ENCODE measurements at places on chromosomes 7 and 10.
A peak's percentile ranks its signal among the peaks of the same experiment; 100 is the strongest.

- H3K36me3 ChIP-seq = no peaks in the 10 kb centered on the region
- no peak for DNase-seq
- H3K27ac ChIP-seq = no peak overlapping the region
- H3K4me3 ChIP-seq = no peak overlapping the region
- no peaks in the 10 kb centered on the region for H3K4me1 ChIP-seq
- H3K27me3 ChIP-seq = no peaks in the 10 kb centered on the region
Observed at GRCh38 chr10:61330669-61331068, 122.5 kb downstream of the TMEM26 start.

DNA sequence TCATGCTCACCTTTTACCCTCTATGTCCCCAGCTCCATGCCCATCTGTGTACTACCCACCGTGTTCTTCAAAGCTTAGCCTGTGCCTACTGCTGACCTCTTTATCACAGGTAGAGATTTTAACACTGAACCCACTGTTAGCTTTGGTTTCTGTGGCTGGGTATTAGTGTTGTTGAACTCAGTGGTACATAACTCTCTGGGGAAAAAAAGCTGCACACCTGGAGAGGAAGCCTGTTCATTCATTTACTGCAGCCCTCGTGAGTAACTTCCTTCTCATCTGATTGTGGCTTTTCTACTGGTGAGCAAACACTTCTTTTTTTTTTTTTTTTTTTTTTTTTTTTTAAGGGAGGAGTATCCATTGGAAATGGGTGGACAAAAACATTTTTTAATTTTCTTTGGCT is 326.3 kb downstream of the CCSER2 start:
- no peak overlapping the region for H3K4me3 ChIP-seq
- no peaks in the 10 kb centered on the region for H3K27me3 ChIP-seq
- H3K4me1 ChIP-seq = no peaks in the 10 kb centered on the region
- DNase-seq = no peak

GRCh38 chr7:30479202-30480120 is 877 bp upstream of the NOD1 start:
- peak overlapping the region; percentile 65 for H3K4me3 ChIP-seq
- no peaks in the 10 kb centered on the region for H3K36me3 ChIP-seq
- H3K4me1 ChIP-seq = peaks cover 11% of the 10 kb centered on the region
- H3K27me3 ChIP-seq = no peaks in the 10 kb centered on the region
- peak overlapping the region; percentile 71 for H3K27ac ChIP-seq

- H3K36me3 ChIP-seq = no peaks in the 10 kb centered on the region
- H3K27me3 ChIP-seq = no peaks in the 10 kb centered on the region
- no peak overlapping the region for H3K27ac ChIP-seq
- peaks cover 2% of the 10 kb centered on the region for H3K4me1 ChIP-seq
- no peak overlapping the region for H3K4me3 ChIP-seq
Observed at GRCh38 chr7:129263168-129263567, 38.3 kb downstream of the AHCYL2 start.

GRCh38 chr10:106424054-106424453 is 740.5 kb downstream of the SORCS1 start:
- no peak overlapping the region for H3K27ac ChIP-seq
- no peaks in the 10 kb centered on the region for H3K27me3 ChIP-seq
- H3K36me3 ChIP-seq = no peaks in the 10 kb centered on the region
- DNase-seq = no peak
- no peak overlapping the region for H3K4me3 ChIP-seq

DNA sequence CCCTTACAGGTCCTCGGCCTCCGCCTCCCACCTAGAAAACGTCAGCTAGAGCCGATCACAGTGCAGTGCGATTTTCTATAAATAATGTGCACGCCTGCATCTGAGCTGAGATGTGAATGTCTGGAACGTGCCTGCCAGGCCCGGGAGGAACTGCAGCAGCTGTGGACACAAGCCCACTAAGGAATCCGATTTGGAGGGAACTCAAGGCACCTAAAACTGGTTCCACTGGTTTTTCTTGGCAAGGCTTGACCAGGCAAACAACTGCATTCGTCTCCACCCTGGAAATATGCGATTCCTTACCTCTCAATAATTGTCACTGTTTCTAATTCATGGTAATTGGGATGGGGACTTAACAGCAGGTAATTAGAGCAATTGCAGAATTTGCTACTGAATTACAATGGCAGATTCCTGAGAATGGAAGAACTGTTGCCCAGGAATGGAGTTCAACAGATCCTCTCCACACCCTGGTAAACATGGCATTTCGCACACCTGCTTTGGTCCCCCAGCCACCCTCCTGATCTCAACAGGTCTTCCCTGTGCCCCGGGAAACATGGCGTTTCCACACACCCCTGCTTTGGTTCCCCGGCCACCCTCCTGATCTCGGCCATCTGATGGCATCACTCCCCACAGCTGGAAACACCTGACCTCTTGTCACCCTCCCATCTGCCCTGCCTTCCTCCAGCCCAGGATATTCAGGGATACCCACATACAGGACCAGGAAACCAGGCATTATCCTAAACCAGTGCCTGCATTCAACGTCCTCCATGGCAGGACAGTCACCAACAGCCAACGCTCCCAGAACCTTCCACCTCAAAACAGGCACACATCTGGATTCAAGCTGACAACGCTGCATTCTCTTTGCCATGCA is 76.0 kb downstream of the DIP2C start:
- H3K27ac ChIP-seq = no peak overlapping the region
- H3K27me3 ChIP-seq = no peaks in the 10 kb centered on the region
- H3K4me1 ChIP-seq = peaks cover 8% of the 10 kb centered on the region

- DNase-seq = no peak
- no peaks in the 10 kb centered on the region for H3K36me3 ChIP-seq
- peaks cover 4% of the 10 kb centered on the region for H3K4me1 ChIP-seq
- no peak overlapping the region for H3K4me3 ChIP-seq
Observed at GRCh38 chr10:31578181-31578852, 259.3 kb downstream of the ZEB1 start.

GRCh38 chr7:79009647-79010046 is 443.8 kb downstream of the MAGI2 start:
- no peak overlapping the region for H3K4me3 ChIP-seq
- H3K27ac ChIP-seq = no peak overlapping the region
- no peaks in the 10 kb centered on the region for H3K36me3 ChIP-seq
- H3K27me3 ChIP-seq = no peaks in the 10 kb centered on the region
- DNase-seq = no peak
- no peaks in the 10 kb centered on the region for H3K4me1 ChIP-seq

GRCh38 chr7:70389531-70390151 is 742.3 kb upstream of the GALNT17 start:
- no peak for DNase-seq
- H3K36me3 ChIP-seq = no peaks in the 10 kb centered on the region
- no peaks in the 10 kb centered on the region for H3K27me3 ChIP-seq
- no peak overlapping the region for H3K4me3 ChIP-seq
- peaks cover 15% of the 10 kb centered on the region for H3K4me1 ChIP-seq

- H3K27ac ChIP-seq = no peak overlapping the region
- DNase-seq = peak; percentile 44
- peaks cover 16% of the 10 kb centered on the region for H3K4me1 ChIP-seq
- H3K4me3 ChIP-seq = no peak overlapping the region
Observed at GRCh38 chr10:122310311-122311050, 39.4 kb downstream of the BTBD16 start.

- DNase-seq = no peak
- H3K27me3 ChIP-seq = no peaks in the 10 kb centered on the region
- no peak overlapping the region for H3K4me3 ChIP-seq
- peaks cover 9% of the 10 kb centered on the region for H3K4me1 ChIP-seq
- no peaks in the 10 kb centered on the region for H3K36me3 ChIP-seq
Observed at GRCh38 chr10:103196516-103196915, 3.4 kb upstream of the NT5C2 start.

DNA sequence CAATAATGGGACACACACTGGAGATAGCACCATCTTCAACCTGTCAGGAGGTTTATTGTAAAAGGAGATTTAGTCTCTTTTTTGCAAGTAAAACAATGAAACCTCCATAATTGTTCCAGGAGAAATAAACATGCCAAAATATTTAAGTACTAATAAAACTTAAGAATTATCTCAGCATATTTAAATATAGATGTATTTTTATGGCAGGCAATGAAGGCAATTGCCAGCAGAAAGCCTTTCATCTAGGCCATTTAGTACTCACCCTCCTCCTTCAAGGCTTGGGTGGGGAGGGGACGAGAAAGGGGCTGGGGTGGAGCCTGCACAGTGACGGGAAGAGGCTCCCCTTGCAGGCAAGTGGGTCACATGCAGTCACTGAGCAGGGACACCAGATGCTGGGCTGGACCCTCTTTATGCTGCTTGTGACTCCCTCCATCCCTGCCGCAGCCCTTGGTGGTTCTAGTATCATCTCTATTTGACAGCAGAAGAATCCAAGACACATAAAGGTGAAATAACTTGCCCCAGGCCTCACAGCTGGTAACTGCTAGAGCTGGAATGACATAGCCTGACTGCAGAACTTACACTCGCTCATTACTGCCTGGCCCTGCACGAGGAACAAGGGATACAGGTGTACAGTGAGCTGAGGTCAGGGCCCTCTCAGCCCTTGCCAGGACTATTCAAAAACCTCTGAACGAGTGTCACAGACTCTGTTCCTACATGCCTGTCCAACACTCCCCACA is 449.5 kb upstream of the ZMIZ1 start:
- no peaks in the 10 kb centered on the region for H3K27me3 ChIP-seq
- no peak overlapping the region for H3K4me3 ChIP-seq
- H3K36me3 ChIP-seq = no peaks in the 10 kb centered on the region

DNA sequence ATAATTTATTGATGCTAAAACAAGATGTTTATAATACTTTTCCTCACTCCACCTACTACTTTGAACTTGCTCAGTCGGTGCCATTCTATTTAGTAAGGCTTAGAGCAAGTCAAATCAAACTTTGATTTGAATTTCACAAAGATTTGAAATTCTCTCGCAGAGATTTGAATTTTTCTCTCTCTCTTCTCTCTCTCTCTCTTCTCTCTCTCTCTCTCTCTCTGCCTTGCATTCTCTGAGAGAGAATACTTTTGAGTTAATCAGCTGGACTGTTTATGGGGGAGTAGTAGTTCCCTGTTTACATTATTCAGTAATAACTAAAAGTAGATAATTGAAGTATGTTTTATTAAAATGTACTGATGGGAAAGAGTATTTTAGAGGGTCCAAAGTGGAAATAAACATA is 488.5 kb upstream of the ANKRD30A start:
- H3K36me3 ChIP-seq = no peaks in the 10 kb centered on the region
- no peak overlapping the region for H3K27ac ChIP-seq

DNA sequence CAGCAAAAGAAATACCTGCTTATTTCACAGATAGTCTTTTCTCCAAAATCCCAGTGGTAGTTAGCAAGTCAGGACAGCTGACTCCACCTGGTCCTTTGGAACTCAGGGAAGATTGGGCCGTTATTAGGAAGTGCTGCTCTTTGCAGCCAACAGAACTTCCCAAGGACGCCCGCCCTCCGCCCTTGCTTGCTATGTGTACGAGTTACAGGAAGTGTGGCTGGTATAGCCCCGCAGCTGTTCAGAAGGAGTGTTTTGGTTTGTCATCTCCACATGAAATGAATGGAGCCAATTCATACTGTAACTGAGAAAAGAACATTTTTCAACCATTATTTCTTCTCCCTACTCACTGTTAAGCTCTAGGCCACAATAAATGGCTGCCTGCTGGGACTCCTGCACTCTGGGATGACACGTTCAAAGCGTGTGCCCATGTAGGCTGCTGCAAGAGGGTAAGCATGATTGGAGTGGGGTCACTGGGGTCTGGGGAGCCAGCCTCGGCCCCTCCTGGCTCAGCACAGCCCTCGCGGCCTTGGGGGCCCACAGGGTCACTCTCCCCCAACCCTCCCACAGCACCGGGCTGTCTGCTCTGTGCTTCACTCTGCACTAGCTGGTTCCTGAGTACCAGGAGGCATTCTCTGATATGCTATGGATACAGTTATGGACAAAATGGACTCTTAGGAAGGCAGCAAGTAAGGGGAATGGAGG is 244.0 kb downstream of the EBF3 start:
- DNase-seq = peak; percentile 51
- H3K4me3 ChIP-seq = no peak overlapping the region
- H3K27me3 ChIP-seq = no peaks in the 10 kb centered on the region
- no peaks in the 10 kb centered on the region for H3K36me3 ChIP-seq

GRCh38 chr7:101843293-101844271 is 26.2 kb downstream of the CUX1 start:
- H3K4me1 ChIP-seq = peaks cover 4% of the 10 kb centered on the region
- DNase-seq = no peak
- no peak overlapping the region for H3K4me3 ChIP-seq
- H3K27ac ChIP-seq = no peak overlapping the region
- H3K36me3 ChIP-seq = no peaks in the 10 kb centered on the region
- no peaks in the 10 kb centered on the region for H3K27me3 ChIP-seq

- no peak overlapping the region for H3K27ac ChIP-seq
- DNase-seq = no peak
- H3K4me1 ChIP-seq = no peaks in the 10 kb centered on the region
- no peak overlapping the region for H3K4me3 ChIP-seq
Observed at GRCh38 chr7:80444811-80445210, 67.1 kb downstream of the GNAT3 start.

DNA sequence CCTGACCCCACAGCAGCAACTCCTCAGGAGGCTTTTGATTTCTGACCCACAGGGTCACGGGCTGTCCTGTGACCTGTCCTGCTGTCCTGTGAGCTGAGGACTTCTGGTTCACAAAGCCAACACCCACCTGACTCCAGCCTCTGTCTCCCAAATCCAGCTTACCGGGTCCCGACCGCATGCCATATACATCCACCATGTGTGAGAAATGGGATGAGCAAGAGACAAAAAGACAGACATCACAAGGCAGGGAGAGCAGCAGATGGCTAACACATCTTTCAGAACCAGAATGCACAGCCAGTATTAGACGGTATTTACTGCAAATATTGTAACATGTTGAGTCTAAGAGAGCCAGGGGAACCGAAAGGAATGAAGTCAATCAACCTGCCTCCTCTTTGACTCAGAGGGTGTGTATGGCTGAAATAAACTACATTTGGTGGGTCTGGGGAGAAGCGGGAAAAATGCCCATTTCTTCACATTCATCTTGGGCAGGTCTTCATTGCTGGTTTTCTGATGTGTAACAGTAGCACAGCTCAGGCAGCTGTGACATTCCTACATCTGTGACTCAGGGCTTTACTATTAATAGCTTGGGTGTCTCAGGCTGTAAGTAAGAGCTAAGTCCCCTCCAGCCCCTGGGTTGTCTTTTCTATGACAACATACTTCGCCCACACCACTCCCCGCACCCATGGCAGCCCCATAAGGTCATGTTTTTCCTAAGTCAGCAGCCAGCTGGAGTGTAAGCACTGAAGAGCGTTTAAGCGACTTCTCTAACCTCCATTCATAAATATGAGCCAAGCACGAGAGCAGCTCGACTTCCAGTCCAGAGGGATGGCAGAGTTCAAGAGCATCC is 25.0 kb downstream of the ABLIM1 start:
- peak overlapping the region; percentile 53 for H3K27ac ChIP-seq
- H3K36me3 ChIP-seq = no peaks in the 10 kb centered on the region
- DNase-seq = peak; percentile 43
- no peaks in the 10 kb centered on the region for H3K27me3 ChIP-seq
- H3K4me3 ChIP-seq = no peak overlapping the region
- H3K4me1 ChIP-seq = peaks cover 9% of the 10 kb centered on the region

GRCh38 chr10:11018432-11018841 is 765 bp downstream of the CELF2 start:
- DNase-seq = peak; percentile 46
- peaks cover 7% of the 10 kb centered on the region for H3K4me1 ChIP-seq
- H3K27me3 ChIP-seq = no peaks in the 10 kb centered on the region
- peak overlapping the region; percentile 96 for H3K4me3 ChIP-seq
- H3K27ac ChIP-seq = peak overlapping the region; percentile 73
- no peaks in the 10 kb centered on the region for H3K36me3 ChIP-seq

All from ovary (tissue), 10 donors.